ENCODE measurements at places on chromosomes 3 and 15. TPM values are rescaled to one million over a fixed set of nuclear protein-coding genes. Genes with fewer than 3 reads are reported as not detected.

The CCR1 gene
- not detected for total RNA-seq

The CACNA2D2 gene
- total RNA-seq, result under 0.01 TPM

The SLCO3A1 gene
- 4.6 TPM for total RNA-seq

The IL17RD gene
- 2.5 TPM for total RNA-seq

The PTX3 gene
- total RNA-seq, result 684 TPM

The UCN2 gene
- total RNA-seq, result not detected

The SLC22A14 gene
- 0.13 TPM for total RNA-seq

The KNG1 gene
- total RNA-seq, result not detected

The TRIM42 gene
- total RNA-seq, result not detected

The ACTRT3 gene
- 5.6 TPM for total RNA-seq

The DNAH12 gene
- total RNA-seq, result under 0.01 TPM

The SLC12A8 gene
- total RNA-seq, result 0.80 TPM

The STAC gene
- total RNA-seq, result not detected

The C3orf85 gene
- not detected for total RNA-seq

The KNSTRN gene
- 53.6 TPM for total RNA-seq

The FETUB gene
- not detected for total RNA-seq

The EIF4E3 gene
- total RNA-seq, result 5.7 TPM

The LRRC49 gene
- total RNA-seq, result 10.0 TPM

The ZNF619 gene
- total RNA-seq, result 6.1 TPM

The KLHDC8B gene
- total RNA-seq, result 14.0 TPM

The ARHGAP31 gene
- total RNA-seq, result 75.4 TPM

The NPAP1 gene
- total RNA-seq, result not detected

The ZNF502 gene
- 4.8 TPM for total RNA-seq

The SKOR1 gene
- 0.07 TPM for total RNA-seq

The FSD2 gene
- under 0.01 TPM for total RNA-seq

The LRRN1 gene
- total RNA-seq, result 0.07 TPM

The GABRG3 gene
- not detected for total RNA-seq

The DUOXA2 gene
- not detected for total RNA-seq

The FBXW12 gene
- not detected for total RNA-seq

The TMEM207 gene
- not detected for total RNA-seq

The PGBD4 gene
- total RNA-seq, result 1.7 TPM

The SERPINI2 gene
- not detected for total RNA-seq

The CTXN2 gene
- total RNA-seq, result not detected

The KCTD6 gene
- 12.0 TPM for total RNA-seq

The ITPKA gene
- 0.36 TPM for total RNA-seq

The GOLGA6A gene
- not detected for total RNA-seq

The C2CD4A gene
- 1.3 TPM for total RNA-seq

The VPS13C gene
- 165 TPM for total RNA-seq

The OR4F6 gene
- total RNA-seq, result not detected

Measured in thoracic aorta endothelial cell (primary cell).